Activated CD4-positive, alpha-beta T cell treated with anti-CD3 and anti-CD28 coated beads, Interleukin-2, amount 10 ng/mL, durations not matched to agents 24 days and 14 days (primary cell): ENCODE measurements at places on chromosomes 1 and 21. TPM values are rescaled to one million over a fixed set of nuclear protein-coding genes. Genes with fewer than 3 reads are reported as not detected.

GRCh38 chr1:97013136-97013535 lies 291.6 kb downstream of the PTBP2 start:
- no peak overlapping the region for H3K4me3 ChIP-seq
- H3K4me1 ChIP-seq: no peaks in the 10 kb centered on the region
- no peak overlapping the region for H3K27ac ChIP-seq
- H3K36me3 ChIP-seq: no peaks in the 10 kb centered on the region
- no peaks in the 10 kb centered on the region for H3K27me3 ChIP-seq

GRCh38 chr1:228222548-228222947 lies 14.7 kb downstream of the OBSCN start:
- H3K4me1 ChIP-seq: no peaks in the 10 kb centered on the region
- no peak overlapping the region for H3K27ac ChIP-seq
- no peak for DNase-seq

DNA sequence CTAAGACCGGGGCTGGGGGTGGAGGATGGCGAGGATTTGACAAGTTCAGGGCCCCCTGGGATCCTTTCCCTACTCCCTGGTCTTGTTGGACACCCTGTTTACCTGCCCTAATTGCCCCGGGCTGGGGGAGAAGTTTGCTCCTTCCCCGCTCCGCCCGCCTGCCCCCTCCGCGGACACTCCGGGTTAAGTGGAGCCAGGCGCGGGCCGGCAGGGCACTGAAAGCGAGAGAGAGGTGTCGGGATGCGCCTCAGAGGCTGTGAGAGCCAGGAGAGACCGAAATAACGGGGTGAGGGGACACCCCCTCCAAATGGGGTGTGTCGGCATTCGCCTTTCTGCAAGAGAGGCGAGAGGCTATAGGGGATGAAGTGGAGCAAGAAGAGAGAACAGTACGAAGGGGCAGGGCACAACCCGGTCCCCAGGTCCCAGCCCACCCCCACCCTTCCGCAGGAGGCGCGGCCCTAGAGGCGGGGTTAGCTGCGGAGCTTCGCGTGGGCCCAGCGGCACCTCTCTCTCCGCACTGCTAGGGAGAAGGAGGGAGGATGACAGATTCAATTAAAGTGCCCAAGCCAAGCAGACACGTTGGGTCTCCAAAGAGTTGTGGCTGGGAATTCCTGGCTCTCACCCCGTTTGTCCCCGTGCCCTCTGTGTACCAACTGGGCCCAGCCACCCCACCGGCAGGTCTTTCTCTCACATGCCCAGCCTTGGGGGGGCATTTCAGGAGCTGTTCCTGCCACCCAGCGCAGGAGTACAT lies 3.8 kb downstream of the EFNA3 start:
- H3K4me1 ChIP-seq: peaks cover 49% of the 10 kb centered on the region
- peaks cover 41% of the 10 kb centered on the region for H3K27me3 ChIP-seq
- peak overlapping the region; percentile 75 for H3K4me3 ChIP-seq
- H3K36me3 ChIP-seq: no peaks in the 10 kb centered on the region
- peak overlapping the region; percentile 37 for H3K27ac ChIP-seq

- no peaks in the 10 kb centered on the region for H3K36me3 ChIP-seq
- H3K27me3 ChIP-seq: no peaks in the 10 kb centered on the region
- DNase-seq: no peak
- H3K4me3 ChIP-seq: no peak overlapping the region
- H3K27ac ChIP-seq: no peak overlapping the region
These were observed 201.1 kb downstream of the BACH1 start for GRCh38 chr21:29499734-29500343.

DNA sequence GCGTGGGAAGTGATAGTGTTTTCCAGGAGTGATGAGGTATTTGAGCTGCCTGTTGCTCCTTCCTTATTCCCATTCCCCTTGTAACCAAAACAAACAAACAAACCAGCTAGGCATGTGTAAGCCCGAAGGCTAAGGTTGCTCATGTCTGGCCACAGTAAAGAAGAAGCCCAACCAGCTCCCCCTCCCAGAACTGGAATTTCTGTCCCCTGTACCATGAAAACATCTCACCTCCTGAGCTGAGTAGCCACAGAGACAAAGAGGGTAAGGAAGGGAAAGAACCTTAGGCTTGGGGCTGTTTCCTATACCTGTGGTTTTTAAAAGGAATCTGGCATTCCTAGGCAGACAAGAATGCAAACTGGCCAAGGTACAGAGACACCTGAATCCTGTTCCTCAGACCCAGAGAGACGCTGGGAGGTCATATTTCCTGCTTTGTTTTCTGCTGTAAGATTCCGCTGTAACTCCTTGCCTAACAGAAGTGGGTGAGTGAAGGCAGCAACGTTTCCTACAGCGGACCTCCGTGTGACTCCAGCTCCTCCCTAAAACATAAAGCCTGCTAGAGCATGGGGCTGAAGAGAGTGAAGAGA lies 41.7 kb upstream of the RAB4A start:
- H3K4me1 ChIP-seq: peaks cover 12% of the 10 kb centered on the region
- no peaks in the 10 kb centered on the region for H3K36me3 ChIP-seq
- H3K27ac ChIP-seq: no peak overlapping the region
- H3K27me3 ChIP-seq: peaks cover 31% of the 10 kb centered on the region
- H3K4me3 ChIP-seq: no peak overlapping the region
- no peak for DNase-seq

DNA sequence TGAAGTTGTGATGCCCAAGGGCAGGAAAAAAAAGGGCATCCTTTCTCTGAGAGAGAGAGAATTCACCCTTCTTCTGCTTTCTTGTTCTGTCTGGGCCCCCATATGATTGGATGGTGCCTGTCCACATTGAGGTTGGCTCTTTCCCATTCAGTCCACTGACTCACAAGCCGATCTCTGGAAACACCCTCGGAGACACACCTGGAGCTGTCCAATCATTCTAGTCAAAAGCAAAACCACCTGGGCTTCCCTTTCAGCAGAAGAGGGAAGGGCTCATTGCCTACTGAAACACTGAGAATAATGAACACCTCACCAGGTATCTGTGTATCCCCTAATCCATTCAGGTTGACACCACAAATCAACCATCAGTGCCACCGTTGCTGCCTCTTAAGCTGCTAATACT lies 103.7 kb upstream of the GNG12 start:
- no peak overlapping the region for H3K27ac ChIP-seq
- no peaks in the 10 kb centered on the region for H3K4me1 ChIP-seq
- H3K27me3 ChIP-seq: peaks cover 3% of the 10 kb centered on the region
- no peak overlapping the region for H3K4me3 ChIP-seq

Gene SNX7
- total RNA-seq: not detected in 2 replicates
